ENCODE measurements at places on chromosomes 7 and 10.

DNA sequence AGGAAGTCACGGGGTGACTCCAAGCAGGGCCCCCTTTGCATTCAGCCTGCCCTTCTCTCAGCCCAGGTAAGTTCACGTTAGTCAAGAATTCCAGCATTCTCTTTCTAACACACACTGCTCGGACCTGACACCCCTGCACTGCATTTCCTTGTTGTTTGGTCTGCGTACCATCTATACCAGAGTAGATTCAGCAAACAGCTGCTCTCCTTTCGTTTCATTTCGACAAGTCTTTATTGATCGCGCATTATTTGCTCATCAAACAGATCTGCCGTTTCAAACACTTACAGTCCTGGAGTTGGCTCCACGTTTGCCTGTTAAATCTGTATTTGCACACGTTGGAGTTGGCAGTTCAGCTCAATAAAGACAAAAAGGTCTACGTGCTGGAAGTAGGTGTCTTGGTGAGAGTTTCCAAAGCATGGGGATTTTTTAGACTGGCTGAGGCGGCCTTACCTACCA lies 495.1 kb downstream of the RPS24 start:
- no peak for DNase-seq

DNA sequence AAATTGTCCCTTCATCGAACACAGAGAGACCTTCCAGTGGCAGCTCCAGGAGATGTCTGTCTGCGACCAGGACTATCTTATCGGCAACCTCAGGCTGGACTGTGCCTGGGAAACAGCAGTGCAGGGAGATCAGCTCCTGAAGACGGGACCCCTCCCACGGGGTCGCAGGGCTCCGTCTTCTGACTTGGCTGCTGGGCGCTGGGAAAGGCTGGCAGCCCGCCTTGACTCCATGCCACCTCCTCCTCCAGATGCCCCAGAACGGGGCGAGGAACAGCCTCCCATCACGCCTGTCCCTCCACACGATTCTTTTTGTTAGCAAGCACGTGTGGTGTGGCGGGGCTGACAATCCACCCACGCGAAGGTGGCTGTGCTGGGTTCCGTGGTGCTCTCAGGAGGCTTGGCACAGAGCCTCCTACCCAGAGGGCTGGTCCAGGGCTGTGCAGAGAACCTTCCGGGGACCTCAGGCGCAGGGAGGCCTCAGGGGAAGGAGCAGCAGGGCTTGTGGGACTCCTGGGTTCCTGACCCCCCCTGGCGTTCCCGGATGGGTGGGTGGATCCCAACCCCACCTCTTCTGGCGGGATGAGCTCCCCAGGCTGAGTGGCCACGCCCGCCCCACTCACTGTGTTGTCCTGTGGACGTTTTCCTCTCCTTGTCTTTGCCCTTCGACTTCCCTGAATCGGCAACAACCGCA lies 47.6 kb upstream of the NKX6-2 start:
- DNase-seq = peak; percentile 46

DNA sequence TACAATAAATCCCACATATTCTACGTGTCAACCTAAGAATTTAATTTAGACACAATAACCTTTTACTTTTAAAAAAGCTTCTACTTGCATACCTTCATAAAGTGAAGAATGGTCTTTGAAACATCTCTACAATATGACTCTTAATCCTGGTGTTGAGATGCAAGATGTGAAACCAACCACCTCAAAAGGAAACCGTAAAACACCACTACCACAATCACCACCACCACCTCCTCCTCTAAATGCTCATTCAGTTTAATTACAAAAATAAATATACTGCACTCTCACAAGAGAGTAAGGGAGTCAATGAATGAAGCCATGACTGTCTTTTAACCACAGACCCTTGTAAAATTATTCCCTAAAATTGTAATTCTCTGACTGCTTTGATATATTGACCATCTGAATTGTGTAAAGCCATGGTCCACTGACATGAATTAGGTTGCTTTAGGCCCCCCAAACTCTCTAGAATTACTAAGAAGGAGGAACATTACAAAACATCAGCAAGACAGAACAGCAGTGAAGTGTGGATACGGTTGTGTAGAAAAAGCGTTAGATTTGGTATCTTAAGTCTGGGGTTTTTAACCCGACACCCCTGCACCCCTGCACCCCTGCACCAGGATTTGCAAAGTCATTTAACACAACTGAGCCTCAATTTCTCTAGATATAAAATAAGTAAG lies 171.4 kb downstream of the SFMBT2 start:
- DNase-seq = no peak

- DNase-seq = no peak
Measured at GRCh38 chr7:120738816-120739215, 119.1 kb downstream of the TSPAN12 start.

- no peak for DNase-seq
Measured at GRCh38 chr10:35397953-35398352, 61.6 kb downstream of the CCNY start.

DNA sequence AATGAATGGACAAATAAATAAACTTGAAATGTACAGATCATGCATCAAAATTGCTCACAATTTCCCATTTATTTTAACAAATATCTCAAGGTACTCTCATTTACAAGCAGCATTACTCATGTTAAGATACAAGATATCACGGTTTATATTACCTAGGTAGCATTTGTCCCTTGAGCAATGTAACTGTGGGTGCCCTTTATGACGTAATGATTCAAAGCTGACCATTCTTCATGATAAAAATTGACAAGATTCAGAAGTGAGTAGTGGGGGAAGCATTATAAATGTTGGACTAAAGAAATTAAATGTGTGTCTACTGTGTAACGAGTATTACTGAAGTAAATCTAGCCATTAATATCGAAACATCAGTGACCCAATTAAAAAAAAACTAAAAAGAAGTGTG lies 68.2 kb upstream of the GRM8 start:
- DNase-seq = no peak

GRCh38 chr7:134587750-134588149 lies 38.8 kb downstream of the AKR1B15 start:
- no peak for DNase-seq

DNA sequence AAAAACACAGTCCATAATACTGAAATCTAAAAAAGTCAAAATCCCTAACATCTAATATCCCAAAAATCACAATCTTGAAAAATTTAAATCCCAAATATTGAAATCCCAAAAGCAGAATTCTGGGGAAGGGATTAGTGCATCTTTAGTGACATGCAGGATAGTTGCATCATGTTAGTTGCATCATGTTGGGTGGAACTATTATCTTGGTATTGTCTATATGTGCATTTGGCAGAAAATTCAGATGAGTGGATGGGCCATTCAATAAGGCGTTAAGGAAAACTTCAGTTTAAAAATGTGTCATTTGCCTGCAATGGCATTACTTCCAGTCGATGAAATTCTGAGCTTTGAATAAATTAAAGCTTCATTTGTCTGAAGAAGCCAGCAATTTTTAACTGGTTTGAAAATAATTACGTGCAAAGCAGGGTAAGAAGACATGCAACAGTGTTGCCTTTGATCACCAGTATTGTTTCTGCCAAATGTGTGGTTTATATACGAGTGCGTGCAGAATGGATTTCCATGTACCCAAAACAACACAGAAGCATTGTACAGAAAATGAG lies 221.4 kb upstream of the NFE2L3 start:
- no peak for DNase-seq

DNA sequence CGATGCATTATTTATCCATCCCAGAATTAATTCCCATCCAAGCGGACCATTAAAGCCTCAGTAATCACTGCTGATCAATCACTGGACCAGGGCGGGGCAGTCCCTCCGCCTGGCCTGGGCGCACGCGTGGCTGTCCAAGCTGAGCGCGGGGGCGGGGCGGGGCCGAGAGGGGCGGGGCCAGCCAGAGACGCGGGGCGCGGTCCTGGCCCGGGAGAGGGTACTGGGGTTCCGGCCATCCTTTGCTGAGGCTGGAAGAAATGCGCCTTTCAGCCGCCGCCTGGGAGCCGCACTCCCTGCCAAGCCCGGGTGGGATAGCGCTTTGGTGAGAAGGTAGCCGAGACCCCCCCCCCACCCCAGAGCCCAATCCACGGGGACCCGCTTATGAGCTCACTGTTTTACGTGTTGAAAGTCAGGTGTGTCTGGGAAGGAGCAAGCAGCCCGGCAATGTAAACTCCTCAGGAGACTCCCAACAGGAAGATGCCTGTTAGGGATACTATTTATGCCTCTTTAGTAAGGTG lies at the start of gene ARHGAP22:
ARHGAP22 (minus strand) TSS at position 83 of the 518 bp plus-strand sequence. CDS start 277 bp downstream, outside the sequence.
- peak; percentile 22 for DNase-seq

DNA sequence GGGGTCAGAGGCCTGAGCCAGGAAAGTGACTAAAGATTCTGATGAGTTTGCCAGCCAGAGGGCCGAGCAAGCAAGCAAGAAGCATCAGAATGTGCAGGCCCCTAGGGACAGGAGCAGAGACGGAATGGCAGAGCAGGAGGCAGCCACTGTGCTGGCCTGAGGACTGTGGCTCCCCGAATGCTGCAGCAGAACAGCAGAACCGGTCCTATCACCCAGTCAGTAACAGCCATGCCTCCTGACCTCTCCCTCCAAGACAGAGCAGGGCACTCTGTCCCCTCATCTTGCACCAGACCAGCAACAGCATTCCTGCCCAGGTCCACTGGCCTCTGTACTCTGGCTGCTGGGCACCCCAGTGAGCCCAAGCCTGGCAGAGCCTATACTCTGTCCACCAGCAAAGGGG lies 85.9 kb downstream of the ARHGAP22 start:
- no peak for DNase-seq

GRCh38 chr10:2682491-2682890 lies 384.9 kb upstream of the PFKP start:
- no peak for DNase-seq

GRCh38 chr10:87585565-87586514 lies 73.8 kb upstream of the PAPSS2 start:
- DNase-seq = no peak

DNA sequence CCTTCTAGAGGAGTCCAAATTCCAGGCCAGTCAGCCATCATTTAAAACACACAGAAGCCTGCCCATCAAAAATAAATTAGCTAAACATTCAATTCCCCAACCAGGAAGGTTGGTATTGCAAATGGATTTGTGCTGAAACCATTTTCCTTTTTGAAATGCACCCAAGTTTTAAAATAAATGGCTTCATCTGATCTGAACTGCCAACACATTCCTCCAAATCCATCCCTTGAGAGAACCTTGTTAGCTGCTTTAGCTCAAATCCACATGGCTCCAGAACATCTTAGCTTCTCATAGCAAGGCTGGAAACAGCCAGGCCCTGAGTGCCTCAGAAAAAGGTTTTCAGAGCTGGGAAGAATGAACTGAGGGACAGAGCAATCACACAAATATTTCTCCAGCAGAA lies 306.3 kb downstream of the FZD1 start:
- DNase-seq = no peak

- no peak for DNase-seq
Measured at GRCh38 chr7:22074897-22075296, 129.2 kb upstream of the CDCA7L start.

DNA sequence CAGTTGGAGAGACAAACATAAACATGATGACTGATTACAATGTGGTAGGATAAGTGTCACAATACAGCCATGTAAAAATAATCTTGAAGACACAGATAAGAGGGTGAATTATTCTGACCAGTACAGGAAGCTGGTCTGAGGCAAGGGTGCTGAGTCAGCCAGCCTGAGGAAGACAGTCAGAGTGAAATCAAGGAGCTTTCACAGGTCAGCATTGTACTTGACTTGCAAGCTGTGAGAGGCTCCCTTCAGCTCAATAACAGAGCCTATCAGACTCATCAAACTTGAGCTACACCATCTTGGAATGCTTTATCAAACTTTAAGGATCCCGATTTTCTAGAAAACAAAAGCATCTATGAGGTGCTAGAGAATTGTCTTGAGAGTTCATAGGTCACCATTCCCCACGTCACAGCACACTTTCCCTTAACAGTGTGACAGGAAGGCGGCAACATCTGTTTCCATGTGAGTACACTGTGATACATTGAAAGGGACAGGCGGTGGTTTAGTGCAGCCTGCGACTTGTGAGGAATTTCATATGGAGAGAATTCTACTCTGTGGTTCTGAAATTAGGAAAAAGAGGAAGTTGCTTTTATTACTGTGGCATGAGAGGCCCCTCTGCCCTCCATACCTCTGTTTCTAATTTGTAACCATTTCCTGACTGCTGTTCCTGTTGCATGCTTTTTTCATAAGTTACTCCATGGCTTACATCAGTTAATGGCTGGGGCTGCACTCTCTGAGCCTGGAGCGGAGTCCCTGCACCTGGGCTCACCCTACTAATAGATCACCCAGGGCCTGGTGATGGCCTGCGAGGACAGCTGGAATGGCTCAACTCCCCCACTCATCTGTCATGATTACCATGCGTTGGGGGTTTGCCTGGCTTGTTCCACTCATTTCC lies 417.1 kb downstream of the SUGCT start:
- no peak for DNase-seq

All from breast epithelium (tissue), 4 donors.